A549 treated with AZD2906 at 1 μM for 4 hours (cell line): ENCODE measurements at places on chromosomes 4 and X. TPM values are rescaled to one million over a fixed set of nuclear protein-coding genes. Genes with fewer than 3 reads are reported as not detected.

Gene ASB9
- 20.2 to 26.5 TPM (median 21.5 TPM) in 5 replicates for total RNA-seq

Gene MAGEB10
- not detected in 5 replicates for total RNA-seq

Gene ARHGAP6
- 0.01 to 0.13 TPM (median 0.10 TPM) in 3 of 5 replicates, not detected in the others for total RNA-seq

Gene GABRE
- 11.5 to 18.6 TPM (median 12.8 TPM) in 5 replicates for total RNA-seq

Gene GAGE13
- not detected in 5 replicates for total RNA-seq

Gene NSDHL
- 48.0 to 50.6 TPM (median 49.4 TPM) in 5 replicates for total RNA-seq
